Stimulated activated CD8-positive, alpha-beta memory T cell treated with anti-CD3 and anti-CD28 coated beads, Interleukin-15, amount 100 ng/mL, for 48 hours (primary cell): ENCODE measurements at places on chromosomes 7 and 10.

- no peak for DNase-seq
Observed at GRCh38 chr7:80775482-80775881, 137.0 kb downstream of the CD36 start.

GRCh38 chr7:41438705-41439514 is 264.0 kb downstream of the INHBA start:
- no peak for DNase-seq

DNA sequence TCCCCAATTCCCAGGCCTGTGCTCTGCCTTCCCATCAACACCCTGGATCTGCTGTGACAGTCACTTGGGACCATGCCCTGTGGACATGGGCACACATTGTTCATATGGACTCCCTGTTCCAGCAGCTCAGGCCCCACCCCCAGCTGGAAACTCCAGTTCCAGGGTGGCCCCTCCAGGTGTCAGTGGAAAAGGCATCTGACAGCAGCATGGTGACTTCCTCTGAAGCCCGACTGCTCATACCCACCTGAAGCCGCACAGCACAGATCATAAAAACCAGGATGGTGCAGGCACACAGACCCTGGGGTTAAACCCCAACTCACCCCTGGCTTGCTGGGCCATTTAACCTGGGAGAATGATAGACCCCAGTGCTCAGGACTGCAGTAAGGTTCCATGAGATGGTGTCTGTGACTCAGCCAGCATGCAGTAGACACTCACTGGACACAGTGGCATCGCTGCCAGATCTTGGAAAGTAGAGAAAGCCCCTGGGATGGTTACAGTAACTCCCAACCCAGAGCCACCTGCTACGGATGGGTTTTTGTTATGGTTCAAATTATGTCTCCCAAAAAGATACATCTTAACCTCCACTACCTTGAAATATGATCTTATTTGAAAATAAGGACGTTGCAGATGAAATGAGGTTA is 72.6 kb upstream of the NANOS1 start:
- DNase-seq: no peak

DNA sequence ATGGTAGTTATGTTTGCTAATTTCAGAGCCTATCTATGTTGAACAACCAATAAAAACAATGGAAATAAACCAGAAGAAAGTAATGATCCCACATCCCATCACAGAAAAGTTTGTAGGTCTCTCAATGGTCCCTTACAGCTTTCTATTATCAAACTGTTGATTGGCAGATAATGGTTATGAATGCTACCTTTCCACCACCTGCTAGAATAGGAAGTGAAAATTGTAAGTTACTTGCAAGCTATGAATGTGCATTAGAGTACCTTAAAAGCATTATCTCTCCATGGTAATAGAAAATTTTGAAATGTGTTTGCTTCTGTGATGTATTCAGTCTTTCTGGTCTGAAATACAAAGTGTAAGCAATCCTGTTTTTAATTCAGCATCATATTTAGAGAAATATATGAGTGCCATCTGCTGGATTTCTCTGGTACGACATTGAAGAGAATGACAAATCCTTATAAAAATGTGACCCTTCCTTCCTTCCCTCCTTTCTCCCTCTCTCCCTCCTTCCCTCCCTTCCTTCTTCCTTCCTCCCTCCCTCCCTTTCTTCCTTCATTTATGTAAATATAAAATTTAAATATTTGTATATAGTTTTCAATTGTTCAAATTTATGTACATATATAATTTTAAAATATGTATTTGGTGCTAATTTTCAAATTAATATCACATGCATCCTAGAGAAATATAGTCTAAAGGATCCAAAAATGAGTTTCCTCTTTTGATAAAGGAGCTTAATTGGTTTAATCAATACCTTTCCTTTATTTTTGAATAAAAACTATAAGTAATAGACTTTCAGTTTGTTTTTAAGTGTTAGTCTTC is 41.4 kb upstream of the PNLIPRP3 start:
- DNase-seq: no peak

DNA sequence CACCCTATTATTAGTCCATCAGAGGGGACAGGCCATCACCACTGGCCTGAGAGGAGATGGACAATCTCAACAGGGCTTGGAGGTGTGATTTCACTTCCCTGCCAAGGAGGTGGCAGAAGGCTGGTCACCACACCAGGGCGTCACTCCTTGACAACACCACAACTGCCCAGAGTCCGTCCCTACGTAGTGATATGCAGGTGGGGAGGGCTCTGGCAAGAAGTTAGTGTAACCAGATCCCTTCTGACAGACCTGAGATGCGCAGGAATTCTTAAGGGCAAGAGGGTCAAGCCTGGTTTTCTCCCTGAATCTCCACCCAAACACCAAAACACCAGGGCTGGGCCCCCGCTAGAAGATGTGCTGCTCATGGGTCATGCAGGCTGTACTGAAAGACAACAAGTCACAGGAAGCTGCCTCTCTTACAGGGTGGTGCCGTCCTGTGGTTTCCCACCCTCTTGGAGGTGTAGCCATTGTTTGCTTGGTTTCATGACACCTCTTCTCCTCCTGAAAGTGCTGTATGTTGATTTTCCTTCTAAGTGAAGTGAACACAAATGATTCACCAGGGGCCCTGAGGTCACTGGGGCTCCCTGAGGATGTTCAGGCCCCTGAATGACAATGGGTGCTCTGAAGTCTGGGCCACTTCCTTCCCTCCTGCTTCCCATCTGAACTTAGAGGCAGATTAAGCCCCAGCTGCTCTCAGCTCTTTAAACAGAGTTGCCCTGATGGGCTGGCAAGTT is 27.1 kb downstream of the ATXN7L1 start:
- DNase-seq: peak; percentile 69

DNA sequence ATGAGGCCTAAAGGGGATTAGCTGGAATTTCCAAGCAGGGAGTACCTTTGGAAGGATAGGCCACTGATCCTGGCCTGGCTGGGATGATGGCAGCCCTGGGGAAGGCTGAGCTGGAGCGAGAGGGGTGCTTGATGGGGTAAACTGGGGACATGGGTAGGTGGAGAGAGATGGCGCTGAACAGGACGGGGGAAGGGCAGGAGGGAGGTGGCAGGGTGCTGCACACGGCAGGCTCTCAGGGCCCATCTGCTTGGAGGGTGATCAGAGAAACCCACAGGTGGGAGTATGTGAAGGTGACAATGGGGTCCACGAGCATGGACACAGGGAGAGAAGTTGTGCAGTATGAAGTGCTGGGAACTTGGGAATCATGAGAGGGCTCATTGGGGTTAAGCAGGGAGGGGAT is 10.3 kb downstream of the MAT1A start:
- DNase-seq: no peak

DNA sequence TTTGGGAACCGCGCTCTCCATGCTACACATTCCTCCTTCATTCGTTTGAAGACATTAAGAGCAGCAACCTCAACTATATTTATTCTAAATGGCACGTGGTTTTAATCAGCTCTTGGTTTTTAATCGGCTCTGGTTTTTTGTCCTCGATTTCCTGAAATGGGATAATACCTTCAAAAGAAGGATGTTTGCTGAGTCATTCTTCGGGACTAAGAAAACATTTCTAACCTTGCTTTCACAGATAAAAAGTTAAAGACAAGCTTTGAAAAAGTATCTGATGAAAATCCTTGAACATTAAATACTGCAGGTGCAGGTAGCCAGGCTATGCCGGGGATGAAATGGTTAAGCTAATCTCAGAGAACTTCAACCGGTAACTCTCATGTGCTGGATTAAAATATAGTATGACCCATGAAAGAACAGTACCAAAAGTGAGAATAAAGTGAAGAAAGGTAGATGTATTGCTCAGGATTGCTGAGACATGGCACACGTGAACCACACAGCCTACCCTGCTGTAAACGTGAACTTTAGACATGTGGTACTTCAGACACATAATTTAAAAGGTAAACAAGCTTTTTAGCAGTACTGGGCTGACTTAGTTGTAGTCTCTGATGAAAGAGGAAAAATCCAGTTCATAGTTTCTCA is 89.1 kb downstream of the PTPRN2 start:
- DNase-seq: no peak

- DNase-seq: no peak
Observed at GRCh38 chr7:11491811-11492210, 340.2 kb downstream of the THSD7A start.

DNA sequence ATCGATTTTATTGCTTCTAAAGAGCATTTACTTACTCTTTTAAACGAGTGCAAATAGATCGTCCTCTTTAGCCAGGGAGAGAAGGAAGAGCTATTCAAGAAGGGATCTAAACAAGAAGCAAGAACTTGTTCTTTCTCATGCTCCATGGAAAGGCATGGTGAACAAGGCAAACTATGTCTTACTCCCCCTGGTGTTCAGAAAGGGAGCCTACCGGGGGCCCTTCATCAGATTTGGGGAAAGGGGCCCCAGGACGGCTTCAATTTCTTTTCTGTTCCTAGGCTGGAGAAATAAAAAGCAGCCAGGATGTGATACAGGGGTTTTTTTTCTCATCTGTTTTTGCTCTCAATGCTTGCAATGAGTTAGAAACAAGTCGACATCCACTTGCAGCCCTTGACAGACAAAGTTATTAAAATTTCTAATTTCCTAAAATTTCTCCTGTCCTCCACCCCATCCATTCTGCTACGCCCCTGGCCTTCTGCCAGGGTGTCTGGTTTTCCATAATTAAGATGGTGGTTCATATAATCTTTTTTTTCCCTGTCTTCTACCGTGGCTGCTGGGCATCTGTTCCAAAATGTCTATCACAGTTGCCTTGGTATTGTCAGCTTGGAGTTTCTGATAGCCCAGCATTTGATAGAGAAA is 214.4 kb downstream of the CREB5 start:
- DNase-seq: peak; percentile 2

GRCh38 chr7:11376529-11376928 is 402.9 kb downstream of the PHF14 start:
- no peak for DNase-seq

DNA sequence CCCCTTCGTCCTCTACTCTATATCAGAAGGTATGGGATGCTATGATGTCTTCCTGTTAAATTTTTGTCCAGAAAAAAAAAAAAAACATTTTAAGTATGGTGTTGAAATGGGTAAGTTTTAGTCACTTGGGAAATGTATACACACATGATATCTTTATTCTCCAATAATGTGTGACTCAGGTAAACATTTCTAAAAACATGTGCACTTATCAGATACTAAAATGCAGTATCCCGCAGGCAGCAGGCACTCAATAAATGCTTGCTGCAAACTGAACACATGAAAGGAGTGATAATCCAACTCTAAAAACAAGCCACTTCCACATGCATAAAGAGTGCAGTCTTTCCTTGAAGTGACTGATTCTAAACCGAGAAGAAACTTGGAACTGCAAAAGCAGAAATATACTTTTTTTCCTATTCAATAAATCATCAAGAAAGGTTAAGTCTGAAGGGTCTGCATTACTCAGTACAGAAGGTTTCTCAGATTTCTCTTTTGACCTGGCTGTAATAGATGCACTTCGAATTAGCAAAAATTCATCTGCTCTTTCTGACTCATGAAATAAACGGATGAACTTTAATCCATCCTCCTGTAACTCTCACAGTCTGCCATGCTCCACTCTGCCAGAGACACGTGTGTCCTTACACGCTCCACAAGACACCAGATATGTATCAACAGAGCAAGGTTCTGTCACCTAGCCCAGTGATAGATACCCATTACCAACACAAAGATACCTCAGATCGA is 84.0 kb downstream of the HIPK2 start:
- no peak for DNase-seq

GRCh38 chr10:95480901-95481491 is 80.2 kb downstream of the SORBS1 start:
- no peak for DNase-seq

DNA sequence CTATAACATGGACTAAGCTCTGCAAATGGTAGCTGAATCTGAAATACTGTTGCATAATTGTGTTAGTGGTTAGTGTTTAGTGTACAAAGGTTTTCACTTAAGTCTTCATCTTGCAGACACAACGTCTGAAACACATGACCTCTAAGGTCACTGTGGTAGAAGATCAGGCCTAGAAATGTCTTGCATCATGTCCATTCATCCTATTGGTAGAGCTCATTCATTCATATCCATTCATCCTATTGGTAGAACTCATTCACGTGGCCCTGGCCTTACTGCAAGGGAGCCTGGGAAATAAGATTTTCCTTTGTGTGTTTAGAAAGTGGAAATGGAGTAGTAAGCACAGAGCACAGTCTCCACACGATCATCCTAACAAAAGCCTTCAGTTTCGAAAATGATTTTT is 485.8 kb downstream of the PLXNA4 start:
- DNase-seq: no peak

- no peak for DNase-seq
Observed at GRCh38 chr7:96654630-96655188, 54.9 kb downstream of the SEM1 start.

GRCh38 chr7:99806839-99807478 is 20.9 kb upstream of the CYP3A43 start:
- no peak for DNase-seq

DNA sequence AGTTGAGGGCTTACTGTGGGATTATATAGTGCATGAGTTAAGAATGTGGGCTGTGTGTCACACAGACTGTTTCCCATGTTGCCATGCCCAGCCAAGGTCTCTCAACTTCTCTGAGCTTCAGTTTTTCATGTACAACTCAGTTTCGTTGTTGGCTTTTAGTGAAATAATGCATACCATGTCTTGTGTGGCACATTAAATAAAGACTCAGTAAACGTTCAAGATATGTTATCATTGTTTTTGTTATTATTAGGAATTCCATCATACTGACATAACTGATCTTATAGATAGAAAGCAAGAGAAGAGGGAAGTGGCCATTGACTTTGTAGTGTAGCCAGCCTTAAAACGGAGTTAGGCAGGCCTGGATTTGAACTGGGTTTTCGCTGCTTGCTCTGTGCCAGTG is 2.9 kb downstream of the CDK14 start:
- DNase-seq: no peak

GRCh38 chr10:34109952-34110702 is 705.0 kb downstream of the PARD3 start:
- no peak for DNase-seq

GRCh38 chr7:143936087-143937009 is 1.3 kb downstream of the OR2F2 start:
- no peak for DNase-seq

DNA sequence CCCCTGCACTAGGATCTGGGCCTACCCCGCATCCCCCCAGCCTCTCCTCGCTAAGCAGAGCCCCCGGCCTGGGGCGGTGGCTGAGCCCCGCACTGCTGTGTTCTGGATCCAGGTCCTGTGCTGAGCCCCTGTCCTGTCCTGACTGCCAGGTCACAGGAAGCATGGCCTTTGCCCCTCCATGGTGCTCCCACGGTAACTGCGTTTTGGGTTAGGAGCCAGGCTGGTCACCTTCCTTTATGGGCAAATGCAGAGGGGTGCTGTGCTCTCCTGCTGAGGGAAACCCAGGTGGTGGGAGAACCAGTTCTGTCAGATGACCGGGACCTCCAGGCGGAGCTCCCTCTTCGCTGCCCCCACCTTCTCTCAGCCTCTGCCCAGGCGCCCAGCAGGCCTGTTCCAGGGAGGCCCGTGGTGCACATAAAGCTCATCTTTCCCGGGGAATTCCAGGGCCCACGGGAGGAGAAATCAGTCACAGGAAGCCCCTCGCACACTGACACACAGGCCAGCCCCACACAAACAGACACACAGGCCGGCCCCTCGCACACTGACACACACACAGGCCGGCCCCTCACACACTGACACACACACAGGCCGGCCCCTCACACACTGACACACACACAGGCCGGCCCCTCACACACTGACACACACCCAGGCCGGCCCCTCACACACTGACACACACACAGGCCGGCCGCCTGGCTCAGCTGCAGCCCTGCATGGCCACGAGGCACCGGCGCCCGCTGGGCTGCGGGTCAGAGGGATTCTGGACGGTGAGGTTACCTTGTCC is 75.6 kb downstream of the CFAP46 start:
- no peak for DNase-seq
